Activated CD4-positive, alpha-beta T cell treated with anti-CD3 and anti-CD28 coated beads, Interleukin-2, amount 10 ng/mL, durations not matched to agents 24 days and 14 days (primary cell): ENCODE measurements at places on chromosomes 1 and 21.

- DNase-seq, result no peak
These were observed 9.4 kb upstream of the PLEKHA6 start for GRCh38 chr1:204368996-204369726.

DNA sequence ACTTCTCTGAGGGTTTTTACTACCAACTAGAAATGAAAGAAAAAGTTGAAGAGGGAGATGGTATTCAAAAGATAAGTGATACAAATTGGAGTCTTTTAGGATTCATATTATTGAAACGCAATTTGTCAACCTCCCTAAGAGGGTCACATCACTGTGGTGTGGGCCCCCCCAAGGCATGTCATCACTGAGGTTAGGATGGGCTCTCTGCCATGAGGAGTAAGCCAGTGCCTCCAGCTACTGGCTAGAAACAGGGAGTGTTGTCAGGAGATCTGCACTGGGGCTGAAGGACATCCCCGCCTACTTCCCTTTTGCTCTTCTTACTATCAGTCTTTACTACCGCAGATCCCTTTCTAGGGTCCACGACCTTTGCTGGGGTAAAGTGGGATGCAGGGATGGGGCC lies 25.9 kb downstream of the ITSN1 start:
- DNase-seq, result no peak

DNA sequence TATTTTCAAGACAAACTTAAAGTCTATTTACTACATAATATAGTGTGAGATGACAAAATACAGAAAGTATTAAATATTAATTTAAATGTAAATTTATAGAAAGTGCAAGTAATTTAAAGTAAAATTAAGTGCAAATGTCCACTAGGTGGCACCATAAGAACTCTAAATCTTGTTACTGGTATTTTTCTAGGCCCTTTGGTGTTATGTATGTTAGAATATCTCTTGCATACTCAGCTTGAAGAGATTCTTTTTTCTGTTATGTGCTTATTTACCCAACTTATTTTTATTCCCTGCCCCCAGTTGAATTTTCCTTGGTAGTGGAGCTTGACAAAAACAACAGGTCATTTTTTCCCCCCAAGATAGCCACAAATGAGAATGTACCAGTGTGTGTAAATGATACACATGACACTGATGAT lies 71.5 kb downstream of the RPS6KC1 start:
- no peak for DNase-seq

DNA sequence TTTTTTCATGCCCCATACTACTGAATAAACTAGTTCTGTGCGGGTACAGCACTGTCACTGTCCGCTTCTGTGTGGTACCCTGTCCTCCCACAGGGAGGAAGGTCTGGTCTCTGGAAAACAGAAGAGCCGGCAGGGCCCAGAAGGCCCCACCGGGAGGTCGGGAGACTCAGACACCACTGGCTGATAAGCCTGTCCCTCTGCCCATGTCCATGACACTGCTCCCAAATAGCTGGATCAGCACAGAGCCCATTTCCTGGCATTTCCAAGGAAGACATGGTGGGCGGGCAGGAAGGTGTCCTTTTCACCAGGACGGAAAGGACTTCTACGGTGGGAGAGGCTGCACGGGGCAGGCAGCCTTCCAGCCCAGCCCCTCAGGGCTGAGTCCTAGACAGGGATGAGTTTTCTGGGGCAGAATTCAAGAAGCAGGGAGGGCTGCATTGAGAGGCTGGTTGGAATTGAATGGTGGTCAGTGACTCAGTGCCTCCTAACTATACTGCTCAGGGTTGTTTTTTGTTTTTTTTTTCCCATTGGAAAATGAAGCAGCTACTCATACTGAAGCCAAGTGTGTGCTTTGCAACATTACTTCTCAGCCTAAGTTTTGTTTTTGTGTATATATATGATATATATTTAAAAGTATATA lies 7.1 kb downstream of the PSRC1 start:
- DNase-seq, result no peak

DNA sequence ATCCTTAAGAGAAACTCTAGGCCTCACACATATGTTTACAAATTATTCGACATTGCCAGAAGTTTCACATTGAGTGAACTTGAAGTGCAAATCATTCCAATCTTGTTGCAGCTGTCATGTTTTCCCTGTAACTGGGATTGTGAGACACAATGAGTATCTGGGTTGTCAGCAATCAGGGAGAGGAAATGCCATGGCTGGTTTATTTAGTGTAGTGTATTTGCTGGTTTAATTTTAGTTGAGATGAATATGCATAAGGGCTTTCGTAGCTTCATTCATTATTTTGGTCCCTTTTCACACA lies 54.2 kb upstream of the USP1 start:
- DNase-seq, result no peak

DNA sequence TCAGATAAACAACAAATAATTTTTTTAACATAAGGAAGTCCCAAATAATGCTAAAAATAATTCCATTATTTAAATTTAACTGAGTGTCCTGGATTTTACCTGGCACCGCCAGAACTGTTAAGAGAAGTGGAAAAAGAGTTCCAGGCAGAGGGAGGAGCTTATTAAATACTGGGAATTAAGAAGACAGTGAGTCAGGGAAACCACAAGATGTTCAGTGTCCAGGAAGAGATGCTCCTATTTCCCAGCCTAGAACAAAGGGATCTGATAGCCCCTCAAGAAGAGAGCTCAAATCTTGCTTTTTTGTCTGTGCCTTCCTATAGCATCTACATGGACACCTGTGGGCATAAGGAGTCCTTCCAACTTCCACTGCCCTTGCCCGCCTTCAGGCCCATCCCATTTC lies 85.9 kb downstream of the PGM1 start:
- DNase-seq, result no peak

DNA sequence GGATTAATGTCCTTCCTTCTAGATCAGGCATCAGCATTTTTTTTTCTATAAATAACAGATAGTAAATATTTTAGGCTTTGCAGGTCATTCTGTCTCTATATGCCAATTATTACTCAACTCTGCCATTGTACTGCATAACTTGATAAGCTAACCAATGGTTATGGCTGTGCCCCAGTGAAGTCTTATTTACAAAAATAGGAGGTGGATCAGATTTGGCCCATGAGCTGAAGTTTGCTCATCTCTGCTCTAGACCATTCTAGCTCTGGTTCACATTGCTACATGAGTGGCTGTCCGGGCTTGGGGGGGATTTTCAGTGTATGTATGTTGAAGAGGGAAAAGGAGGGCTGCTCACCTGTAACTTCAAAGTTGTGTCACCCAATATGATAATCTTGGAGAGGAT lies 10.1 kb downstream of the RAB7B start:
- no peak for DNase-seq

GRCh38 chr21:14757533-14758327 lies 211.6 kb upstream of the SAMSN1 start:
- no peak for DNase-seq

DNA sequence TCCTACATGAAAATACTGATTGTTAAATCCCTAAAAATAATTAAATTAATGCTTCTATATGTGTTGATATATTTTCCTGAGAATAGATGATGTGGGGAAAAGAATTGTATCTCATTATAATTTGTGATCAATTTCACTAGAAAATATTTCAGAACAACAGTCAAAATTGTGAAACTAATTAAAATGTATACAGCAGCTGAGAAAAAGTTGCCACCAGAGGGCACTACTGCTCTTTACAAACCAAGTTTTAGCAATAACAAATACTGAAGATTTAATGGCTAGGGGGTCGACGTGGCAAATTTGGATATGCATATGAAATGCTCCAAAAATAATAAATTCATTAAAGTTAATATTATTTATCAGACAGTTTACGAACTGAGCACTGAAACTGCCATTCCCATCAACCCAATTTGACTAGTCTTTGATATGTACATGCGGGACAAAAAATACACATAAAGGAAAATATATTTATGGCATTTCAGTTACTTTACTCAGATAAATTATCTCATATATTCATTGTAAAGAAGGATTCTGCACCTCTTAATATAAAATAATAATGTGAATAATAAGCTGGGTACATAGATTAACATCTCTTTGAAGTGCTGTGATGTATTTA lies 96.3 kb upstream of the TMPRSS15 start:
- peak; percentile 66 for DNase-seq

GRCh38 chr1:227943381-227944089 lies 4.2 kb downstream of the WNT9A start:
- no peak for DNase-seq

GRCh38 chr21:26914557-26914956 lies 52.3 kb downstream of the ADAMTS5 start:
- no peak for DNase-seq

DNA sequence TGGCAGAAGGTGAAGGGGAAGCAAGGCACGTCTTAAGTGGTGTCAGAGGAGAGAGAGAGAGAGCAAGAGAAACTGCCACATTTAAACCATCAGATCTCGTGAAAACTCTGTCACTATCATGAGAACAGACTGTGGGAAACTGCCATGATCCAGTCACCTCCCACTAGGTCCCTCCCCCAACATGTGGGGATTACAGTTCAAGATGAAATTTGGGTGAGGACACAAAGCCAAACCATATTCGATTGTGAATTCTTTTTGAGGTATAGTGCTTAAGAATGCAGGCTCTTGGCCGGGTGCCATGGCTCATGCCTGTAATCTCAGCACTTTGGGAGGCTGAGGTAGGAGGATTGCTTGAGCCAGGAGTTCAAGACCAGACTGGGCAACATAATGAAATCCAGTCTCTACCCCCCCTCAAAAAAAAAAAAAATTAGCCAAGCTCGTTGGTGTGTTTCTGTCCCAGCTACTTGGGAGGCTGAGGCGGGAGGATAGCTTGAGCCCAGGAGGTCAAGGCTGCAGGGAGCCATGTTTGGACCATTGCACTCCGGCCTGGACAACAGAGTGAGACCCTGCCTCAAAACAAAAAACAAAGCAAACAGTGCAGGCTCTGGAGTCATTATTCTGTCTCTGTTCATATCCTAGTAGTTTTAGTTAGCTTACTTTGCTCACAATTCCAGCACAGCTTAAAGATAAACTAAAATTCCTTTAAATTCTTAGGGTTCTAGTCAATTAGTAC lies 6.0 kb downstream of the ZCCHC17 start:
- no peak for DNase-seq

DNA sequence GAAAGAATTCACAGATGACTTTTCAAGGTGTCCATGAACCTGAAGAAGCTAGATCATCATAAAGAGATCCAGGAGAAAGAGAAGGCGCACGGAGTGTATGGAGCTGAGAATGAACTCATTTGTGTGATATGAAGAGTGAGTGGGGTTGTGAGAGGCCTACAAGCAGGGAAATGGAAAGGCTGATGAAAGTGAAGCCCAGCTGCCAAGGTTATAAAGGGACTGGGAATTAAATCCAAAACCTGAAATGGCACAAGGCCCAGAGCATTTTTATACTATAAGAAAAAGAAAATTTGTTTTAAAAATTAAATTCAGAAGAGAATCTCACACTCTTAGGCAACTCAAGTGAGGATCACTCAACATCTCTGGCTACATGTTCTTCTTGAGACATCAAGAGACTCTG lies 43.4 kb downstream of the HSD3B1 start:
- no peak for DNase-seq

GRCh38 chr1:23827717-23828116 lies 2.5 kb upstream of the HMGCL start:
- DNase-seq, result no peak

GRCh38 chr21:44079846-44080245 lies 27.4 kb upstream of the PWP2 start:
- no peak for DNase-seq
